ENCODE measurements at places on chromosomes 6 and 20. TPM values are rescaled to one million over a fixed set of nuclear protein-coding genes. Genes with fewer than 3 reads are reported as not detected.

- DNase-seq = peak; percentile 60
These were observed at the start of gene GID8 for GRCh38 chr20:62938105-62938888. Gene GID8 (plus strand): TSS chr20:62938147. CDS start chr20:62941503, 3,356 bp downstream.

DNA sequence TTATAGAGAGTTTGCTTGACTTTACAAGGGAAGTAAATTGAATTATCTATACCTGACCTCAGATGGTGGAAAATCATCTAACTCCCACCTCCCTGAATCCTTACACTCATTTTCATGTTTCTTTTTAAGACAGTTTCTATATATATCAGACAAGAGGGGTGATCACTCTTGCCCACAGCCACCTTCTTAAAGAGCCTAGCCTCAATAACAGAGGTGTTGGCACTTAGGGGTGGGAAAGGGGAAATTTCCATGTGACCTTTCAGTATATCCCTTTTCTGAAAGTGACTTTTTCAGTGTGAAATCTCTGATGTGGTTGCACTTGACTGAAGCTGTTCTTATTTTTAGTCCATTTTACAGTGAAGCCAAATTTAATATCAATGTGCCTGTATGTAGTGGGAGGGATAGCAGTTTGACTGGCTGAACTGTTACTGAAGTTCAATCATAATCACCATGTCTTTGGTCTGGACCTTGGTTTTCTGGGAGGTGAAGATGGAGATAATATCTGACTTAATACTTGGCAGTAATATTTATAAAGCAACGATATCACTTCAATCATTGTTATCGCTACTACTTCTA, 141.3 kb downstream of the MAP3K7 start:
- DNase-seq = no peak

DNA sequence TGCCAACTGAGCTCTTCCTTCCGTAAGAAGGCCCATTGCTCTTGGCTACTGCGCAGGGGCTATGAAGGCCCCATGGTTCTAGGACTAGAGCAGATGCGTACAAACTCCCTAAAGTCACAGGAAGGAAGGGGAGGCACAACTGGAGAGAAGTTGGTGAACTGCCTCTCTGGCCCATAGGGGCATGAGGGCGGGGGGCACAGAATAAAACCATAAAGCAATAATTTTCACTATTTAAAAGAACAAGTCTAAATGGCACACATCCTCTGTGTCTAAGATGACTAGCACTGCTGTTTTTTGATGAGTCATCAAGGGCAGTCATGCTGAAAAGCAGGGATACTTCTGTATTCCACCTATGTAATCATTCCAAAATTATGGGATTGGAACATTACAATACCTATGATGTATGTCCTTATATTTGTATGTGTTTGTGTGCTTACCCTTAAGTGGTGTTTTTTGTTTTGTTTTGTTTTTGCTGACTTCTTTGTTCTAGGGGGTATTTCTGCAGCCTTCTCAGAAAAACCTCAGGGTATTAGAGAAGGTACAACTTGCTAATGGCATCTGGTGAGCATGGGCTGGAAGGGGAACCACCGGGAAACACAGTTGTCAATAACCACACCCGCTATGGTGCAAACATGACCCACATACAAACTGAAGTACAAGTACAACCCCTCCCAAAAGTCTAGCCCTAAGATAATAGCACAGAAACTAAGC, 36.9 kb downstream of the B4GALT5 start:
- DNase-seq = peak; percentile 24

DNA sequence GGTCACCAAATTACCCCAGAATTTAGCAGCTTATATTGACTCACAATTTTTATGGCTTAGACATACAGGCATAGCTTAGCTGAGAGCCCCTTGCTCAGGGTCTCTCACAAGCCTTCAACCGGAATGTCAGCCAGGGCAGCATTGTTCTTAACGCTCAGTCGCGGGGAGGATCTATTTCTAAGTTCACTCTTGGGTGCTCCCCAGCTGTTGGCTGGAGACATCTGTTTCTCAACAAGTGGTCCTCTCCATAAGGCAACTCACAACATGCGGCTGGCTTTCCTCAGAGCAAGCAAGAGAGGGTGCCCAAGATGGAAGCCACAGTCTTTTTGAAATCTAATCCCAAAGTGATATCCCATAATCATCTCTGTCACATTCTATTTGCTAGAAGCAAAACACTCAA, 46.6 kb downstream of the SLX4IP start:
- no peak for DNase-seq

- no peak for DNase-seq
These were observed 2.8 kb downstream of the DBNDD2 start for GRCh38 chr20:45410887-45411286.

DNA sequence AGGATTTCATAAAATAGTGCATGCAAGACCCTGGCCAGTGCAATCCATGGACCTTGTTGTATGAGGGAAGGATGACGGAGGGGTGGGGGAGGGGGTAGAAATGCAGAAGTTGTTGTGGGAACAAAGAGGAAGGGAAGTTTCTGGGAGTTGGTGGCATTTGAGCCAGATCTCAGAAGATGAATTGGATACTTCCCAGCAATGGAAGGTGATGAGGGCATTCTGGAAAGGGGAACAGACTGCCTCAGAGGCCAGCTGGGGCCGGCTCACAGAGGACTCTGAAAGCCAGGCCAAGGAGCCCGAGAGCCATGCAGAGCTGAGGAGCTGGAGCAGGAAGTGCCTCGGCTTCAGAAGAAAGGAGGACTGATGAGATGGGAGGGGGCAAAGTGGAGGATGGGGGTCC, 2.7 kb downstream of the TMEM74B start:
- DNase-seq = no peak

DNA sequence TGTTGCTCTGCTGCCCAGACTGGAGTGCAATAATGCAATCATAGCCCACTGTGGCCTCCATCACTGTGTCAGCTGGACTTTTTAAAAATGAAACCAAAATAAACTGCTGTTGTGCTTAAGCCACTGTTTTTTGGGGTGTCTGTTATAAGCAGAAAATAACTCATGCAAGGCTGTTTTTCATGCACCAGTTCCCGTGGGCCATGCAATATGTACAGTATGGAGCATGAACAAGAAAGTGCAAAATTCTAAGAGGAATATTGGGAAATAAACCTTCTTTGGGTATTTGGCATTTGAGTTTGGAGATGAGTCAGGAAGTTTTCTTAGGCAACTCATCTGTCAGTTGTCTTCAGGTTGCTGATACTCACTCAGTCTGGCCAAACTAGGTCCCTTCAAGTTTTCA, 14.9 kb upstream of the ZFAND3 start:
- no peak for DNase-seq

SPDEF gene
- 0.16 TPM for total RNA-seq

RBL1 gene
- 38.3 TPM for total RNA-seq

PABPC1L gene
- 162 TPM for total RNA-seq

MOG gene
- total RNA-seq = not detected

All from activated T-cell treated with anti-CD3 and anti-CD28 coated beads, Interleukin-2, amount 50 U/mL, for 72 hours (primary cell).